Calu3 (cell line): ENCODE measurements at places on chromosomes 12 and 14. TPM values are rescaled to one million over a fixed set of nuclear protein-coding genes. Genes with fewer than 3 reads are reported as not detected.

NRL gene
- 1.8 and 2.3 TPM in 2 replicates for total RNA-seq

CLEC6A gene
- total RNA-seq = not detected in 2 replicates

GRCh38 chr12:48816143-48816854 lies 2.0 kb upstream of the CACNB3 start:
- DNase-seq = no peak

- no peak for DNase-seq
Observed at GRCh38 chr14:44287858-44288257, 219.2 kb downstream of the FSCB start.

- DNase-seq = no peak
Observed at GRCh38 chr14:22547313-22547947, 41.6 kb downstream of the DAD1 start.

DNA sequence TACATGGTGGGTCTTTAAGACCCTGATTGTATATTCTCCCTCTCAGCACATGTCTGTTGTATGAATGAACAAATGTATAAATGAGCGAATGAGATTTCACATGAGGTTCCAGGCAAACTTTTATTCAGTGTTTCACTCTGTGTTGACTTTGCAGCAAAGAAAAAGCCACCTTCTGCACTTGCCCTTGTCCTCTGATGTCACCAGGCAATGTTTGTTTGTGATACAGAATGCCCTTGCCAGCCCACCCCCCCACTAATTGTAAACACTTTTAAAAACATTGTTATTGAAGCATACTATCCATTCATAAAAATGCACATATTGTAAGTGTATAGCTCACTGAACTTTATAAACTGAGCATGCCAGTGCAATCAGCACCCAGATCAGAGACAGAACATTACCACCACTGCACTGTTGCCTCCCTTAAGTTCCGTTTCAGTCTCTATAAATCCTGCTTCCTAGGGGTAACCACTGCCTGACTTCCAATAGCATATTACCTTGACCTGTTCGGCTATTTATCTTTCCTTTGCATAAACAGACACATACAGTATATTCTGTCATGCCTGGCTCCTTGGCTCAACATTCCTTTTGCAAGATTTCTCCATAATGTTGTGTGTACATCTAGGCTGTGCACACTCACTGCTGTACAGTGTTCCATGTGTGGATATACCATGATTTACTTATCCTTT lies 11.3 kb upstream of the LTA4H start:
- no peak for DNase-seq

- no peak for DNase-seq
Observed at GRCh38 chr12:55280991-55281390, 15.4 kb downstream of the OR6C6 start.

DNA sequence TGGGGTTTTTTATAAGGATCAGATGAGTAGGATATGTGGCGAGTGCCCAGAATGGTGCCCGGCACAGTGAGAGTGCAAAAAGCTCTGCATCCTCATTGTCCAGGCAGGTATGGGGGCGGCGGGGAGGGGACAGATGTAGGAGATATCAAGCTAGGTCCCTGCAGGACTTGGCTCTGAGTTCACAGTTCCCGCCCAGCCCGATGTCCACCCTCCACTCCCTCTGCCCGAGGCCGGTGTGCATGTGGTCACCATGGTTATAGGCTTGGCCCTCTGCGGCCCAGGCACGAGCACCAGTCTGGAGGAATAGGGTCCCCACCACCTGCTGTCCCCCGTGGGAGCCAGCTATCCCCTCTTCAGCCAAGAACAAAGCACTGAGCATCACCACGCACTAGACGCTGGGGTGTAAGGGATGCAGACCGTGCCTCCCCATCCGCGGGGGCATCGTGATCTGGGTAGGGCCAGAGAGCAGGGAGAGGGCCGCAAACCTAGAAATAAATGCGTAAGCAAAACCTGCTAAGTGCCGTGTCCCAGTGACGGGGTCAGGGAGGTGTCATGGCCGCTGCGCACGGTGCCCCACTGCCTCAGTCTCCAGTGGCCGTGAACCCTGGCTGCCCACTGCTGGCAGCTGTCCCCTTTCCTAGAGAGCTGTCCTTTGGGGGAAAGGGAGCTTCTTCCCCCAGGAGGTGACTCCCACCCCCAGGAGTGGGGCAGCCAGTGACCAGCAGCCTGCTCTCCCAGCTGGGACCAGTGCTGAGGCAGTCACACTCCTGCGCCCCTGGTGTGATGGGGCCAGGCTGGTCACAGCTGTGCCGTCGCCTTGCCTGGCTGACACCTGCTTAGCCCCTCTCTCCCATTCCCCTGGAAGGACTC lies 12.0 kb downstream of the RFLNA start:
- no peak for DNase-seq
